A549 (cell line): ENCODE measurements at places on chromosomes 3 and 15. TPM values are rescaled to one million over a fixed set of nuclear protein-coding genes. Genes with fewer than 3 reads are reported as not detected.

SHISA5 gene
- 86.8 to 90.1 TPM (median 87.5 TPM) in 3 replicates for polyA plus RNA-seq

STRIT1 gene
- polyA plus RNA-seq: not detected in 3 replicates

THRB gene
- polyA plus RNA-seq: 2.2 to 2.3 TPM (median 2.3 TPM) in 3 replicates

TTLL13 gene
- 0.17 to 0.29 TPM (median 0.24 TPM) in 3 replicates for polyA plus RNA-seq

CNTN3 gene
- polyA plus RNA-seq: not detected in 3 replicates

CCR4 gene
- polyA plus RNA-seq: not detected in 3 replicates

ACAN gene
- polyA plus RNA-seq: 0.01 to 0.05 TPM in 2 of 3 replicates, not detected in the other

ARPP21 gene
- not detected in 3 replicates for polyA plus RNA-seq

CLSTN2 gene
- 0.03 to 0.05 TPM (median 0.04 TPM) in 3 replicates for polyA plus RNA-seq

XCR1 gene
- not detected in 3 replicates for polyA plus RNA-seq

SKIL gene
- polyA plus RNA-seq: 39.6 to 43.8 TPM (median 40.3 TPM) in 3 replicates

NTRK3 gene
- polyA plus RNA-seq: 50.3 to 60.8 TPM (median 55.0 TPM) in 3 replicates

STX19 gene
- polyA plus RNA-seq: not detected in 3 replicates

CCDC9B gene
- polyA plus RNA-seq: 23.4 to 28.7 TPM (median 27.4 TPM) in 3 replicates

DNA sequence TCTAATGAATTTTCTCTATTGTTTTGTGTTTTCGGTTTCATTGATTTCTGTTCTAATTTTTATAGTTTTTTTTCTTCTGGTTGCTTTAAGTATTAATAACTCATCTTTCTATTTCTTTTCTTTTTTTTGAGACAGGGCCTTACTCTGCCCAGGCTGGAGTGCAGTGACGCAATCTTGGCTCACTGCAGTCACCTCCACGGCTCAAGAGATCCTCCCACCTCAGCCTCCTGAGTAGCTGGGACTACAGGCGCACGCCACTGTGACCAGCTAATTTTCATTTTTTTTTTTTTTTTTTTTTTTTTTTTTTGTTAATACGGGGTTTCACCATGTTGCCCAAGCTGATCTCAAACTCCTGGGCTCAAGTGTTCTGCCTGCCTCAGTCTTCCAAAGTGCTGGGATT lies 14.5 kb downstream of the KBTBD8 start:
- DNase-seq: no peak

DNA sequence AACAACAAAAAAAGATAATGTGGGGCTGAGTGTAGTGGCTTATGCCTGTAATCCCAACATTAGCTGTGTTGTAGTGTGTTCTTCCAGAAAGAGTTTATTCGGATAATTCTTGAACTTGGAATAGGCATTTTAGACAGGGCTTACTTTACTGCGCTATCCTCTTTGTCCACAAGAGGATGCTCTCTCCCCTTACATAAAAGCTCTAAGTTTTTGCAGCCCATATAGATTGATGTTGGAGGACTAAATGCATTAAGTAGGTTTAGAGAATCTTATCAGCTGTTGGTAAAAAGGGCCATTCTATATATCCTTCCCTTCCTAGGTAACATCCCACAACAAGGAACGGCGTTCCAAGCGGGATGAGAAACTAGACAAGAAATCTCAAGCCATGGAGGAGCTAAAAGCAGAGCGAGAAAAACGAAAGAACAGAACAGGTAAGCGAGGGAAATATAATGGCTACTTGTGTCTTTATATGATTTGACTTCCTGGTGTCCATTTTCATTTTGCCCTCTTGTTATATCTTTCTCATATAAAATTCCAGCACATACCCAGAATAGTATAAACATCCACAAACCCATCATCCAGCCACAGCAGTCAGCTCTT lies 27.8 kb upstream of the ITPKA start:
- peak; percentile 56 for DNase-seq

- peak; percentile 45 for DNase-seq
Observed at GRCh38 chr15:70098461-70099166, 897 bp upstream of the TLE3 start.

GRCh38 chr3:11643201-11643603 lies 513 bp downstream of the VGLL4 start:
- DNase-seq: peak; percentile 63

DNA sequence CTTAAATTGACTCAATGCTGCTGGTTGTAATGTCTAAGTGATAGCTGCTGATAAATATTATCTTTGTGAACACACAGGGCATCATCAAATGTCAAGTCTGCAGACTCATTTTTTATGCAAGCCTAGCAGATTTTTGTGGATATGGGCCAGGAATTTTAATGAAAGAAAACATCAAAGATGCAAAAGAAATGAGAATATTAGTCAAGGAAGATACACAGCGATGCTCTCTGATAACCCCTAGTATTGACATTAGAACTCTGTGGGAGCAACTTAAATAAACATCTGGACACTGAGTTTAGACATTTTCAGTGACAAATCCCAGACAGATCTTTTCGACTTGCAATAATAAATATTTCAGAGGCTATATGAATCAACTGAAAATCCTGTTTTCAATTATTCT lies 28.3 kb downstream of the POLR2M start:
- no peak for DNase-seq

DNA sequence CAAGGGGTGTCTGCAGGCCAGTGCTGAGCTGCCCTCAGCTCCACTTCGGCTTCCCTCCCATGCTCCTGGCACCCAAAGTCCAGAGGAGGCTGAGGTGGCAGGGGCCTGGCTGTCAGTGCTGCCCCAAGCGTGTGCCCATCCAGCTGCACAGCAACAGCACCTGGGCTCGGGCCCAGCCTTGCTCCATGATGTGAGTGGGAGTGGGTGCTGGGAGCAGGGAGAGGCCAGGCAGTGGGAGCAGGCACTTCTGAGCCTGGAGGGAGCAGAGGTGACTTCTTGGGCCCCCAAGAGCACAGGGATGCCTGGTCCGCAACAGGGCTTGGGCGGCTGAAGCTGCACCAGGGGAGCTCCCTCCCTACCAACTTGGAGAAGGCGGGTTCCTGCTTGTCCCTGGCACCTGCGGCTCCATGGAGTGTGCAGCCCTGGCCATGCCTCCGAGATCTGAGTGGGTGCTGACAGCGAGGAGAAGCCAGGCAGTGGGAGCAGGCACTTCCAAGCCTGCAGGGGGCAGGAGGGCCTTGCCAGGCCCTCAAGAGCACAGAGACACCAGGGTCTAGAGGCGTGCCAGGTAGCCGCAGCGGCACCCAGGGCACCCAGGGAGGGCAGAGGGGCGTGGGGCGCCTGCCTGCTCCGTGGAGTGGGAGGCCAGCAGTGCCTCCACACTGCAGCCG lies 366.7 kb upstream of the SGO1 start:
- DNase-seq: no peak

- no peak for DNase-seq
Observed at GRCh38 chr3:29619676-29620075, 338.8 kb downstream of the RBMS3 start.

DNA sequence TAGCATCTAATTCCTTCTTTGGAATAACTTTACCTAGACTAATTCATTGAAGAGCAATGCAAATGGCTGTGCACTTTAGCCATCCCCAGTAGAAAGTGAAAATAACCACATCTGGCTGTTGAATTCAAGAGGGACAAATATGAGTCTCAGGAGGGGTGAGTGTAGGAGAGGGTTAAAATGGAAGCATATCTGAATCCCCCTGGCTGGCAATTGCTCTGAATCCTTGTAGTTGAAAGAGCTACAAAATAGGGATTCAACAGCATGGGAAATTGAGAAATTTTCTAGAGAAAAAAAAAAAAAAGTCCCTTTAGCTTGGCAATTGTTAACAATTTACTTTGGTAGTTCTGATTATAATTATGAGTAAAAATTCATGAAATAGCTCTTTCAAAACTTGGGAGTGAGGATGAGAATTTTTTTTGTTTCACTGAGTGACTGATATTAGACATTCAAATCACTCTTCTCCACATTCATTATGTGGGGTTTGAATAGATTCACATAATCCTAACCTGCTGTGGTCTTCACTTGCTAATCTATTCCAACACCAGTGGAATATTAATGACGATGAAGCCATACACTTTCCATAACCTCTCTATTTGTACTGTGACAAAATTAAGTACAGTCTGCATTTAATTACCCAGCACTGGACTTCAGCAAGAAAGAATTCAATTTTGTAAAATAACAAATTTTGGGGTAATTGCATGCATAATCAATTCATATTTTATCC lies 569.0 kb upstream of the MCTP2 start:
- DNase-seq: no peak

GRCh38 chr15:49538520-49538919 lies 82.1 kb downstream of the FAM227B start:
- no peak for DNase-seq

GRCh38 chr15:70480196-70480856 lies 283.0 kb downstream of the UACA start:
- DNase-seq: no peak

GRCh38 chr3:157527131-157527881 lies 24.1 kb upstream of the VEPH1 start:
- DNase-seq: no peak

- DNase-seq: no peak
Observed at GRCh38 chr15:92149029-92149428, 244.7 kb upstream of the ST8SIA2 start.

GRCh38 chr15:47741082-47741481 lies 23.8 kb downstream of the SEMA6D start:
- DNase-seq: no peak

GRCh38 chr3:132804498-132804897 lies 82.3 kb upstream of the NPHP3 start:
- no peak for DNase-seq

- no peak for DNase-seq
Observed at GRCh38 chr3:182342252-182342651, 451.1 kb upstream of the ATP11B start.

GRCh38 chr3:129161860-129162271 lies 1.0 kb upstream of the ISY1 start:
- no peak for DNase-seq

DNA sequence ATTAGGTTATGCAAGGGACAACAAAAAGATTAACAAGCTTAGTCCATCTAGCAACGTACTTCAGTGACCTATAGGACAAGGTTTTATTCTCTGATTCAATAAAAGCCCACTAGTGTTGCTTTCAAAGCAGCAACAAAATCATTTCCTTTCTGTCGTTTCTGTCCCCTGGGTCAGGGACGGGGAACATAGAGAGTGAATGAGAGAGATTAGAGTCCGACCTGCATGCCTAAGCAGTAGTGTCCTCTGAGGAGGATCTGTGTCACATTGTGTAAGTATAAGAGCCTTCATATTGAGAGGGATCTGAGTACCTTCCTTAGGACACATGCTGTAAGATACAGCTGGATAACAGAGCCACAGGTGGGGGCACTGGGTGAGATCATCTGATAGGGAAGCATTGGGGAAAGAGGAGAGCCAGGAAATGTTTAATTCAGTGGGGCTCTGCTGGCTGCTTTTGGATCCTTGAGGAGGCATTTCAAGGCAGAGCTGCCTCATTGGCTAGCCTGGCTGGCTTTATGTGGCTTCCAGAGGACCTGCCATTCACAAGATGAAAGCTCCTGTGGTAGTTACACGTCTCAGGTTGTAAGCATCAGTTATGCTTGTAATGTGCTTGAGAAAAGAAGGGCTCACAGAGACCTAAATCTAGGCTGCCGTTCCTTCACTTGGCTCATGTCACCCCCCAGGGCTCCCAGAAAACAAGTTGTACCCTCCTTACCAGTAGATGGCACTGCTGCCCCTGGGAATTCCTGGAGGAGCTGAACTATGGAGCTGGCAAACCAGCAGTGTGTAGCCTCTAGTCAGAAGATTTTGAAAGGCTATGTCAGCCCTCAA lies 2.7 kb downstream of the TMEM108 start:
- DNase-seq: peak; percentile 67

DNA sequence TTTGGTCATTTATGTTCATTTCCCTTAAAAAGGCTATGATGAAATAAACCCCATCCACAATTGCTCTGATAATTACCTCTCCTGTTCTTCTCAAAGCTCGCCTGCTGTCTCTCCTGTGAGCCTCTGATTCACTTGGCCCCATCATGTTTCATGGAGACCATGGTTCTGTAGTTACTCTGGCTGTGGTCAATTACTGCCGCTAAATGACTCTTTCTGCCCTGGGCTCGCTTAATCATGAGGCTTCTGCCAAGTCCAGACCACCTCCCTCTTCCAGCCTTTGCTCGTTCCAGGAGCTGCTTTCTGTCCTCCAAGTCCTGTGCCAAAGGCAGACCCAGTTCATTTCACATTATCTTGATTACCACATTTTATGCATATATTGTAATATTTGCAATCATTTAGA lies 91.9 kb downstream of the THSD4 start:
- no peak for DNase-seq

DNA sequence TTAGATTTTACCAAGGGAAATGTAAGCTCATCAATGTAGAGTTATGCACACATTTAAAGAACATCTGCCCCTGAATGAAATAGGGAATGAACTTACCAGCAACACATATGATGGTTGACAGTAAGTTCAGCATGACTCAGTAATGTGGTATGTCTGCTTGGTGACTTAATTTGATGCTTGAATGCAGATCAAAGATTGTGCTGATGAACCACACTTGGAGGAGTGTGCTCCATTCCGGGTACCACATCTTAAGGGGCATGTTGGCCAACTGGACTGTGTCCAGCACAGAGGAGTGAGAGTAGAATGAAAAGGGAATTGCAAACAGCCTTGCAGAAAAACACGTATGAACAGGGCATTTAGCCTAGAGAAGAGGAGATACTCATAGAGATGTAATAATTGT lies 171.0 kb upstream of the RARB start:
- DNase-seq: no peak

DNA sequence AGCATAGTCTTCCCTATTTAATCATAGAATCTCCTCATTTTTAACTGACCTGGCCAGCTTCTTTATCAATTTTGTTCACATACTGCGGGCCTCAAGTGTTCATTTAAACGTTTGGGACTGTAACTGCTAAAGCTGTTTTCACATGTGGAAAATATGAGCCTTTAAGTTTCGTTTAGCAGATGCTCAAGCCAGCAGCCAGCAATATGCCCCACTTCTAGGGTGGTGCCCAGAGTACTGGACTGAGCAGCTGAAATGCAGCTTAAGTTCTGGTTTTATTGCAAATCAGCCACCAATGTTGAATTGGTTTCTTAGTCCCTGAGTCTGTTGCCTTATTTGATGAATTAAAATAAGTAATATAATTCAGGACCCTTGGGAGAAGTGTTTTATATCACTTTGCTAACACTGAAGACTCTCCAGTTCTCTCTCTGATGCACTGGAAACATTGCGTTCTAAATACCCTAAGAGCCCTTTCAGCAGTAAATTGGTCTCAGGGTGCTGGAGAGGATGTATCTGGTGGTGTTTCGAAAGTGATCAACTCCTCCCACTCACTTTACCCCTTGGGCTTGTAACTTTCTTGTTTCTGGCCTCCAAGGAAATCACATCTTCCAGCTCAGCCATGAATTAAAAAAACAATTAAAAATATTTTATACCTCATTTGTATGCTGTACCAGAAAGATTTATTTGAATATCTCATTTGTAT lies 61.7 kb downstream of the B3GALNT1 start:
- DNase-seq: no peak

DNA sequence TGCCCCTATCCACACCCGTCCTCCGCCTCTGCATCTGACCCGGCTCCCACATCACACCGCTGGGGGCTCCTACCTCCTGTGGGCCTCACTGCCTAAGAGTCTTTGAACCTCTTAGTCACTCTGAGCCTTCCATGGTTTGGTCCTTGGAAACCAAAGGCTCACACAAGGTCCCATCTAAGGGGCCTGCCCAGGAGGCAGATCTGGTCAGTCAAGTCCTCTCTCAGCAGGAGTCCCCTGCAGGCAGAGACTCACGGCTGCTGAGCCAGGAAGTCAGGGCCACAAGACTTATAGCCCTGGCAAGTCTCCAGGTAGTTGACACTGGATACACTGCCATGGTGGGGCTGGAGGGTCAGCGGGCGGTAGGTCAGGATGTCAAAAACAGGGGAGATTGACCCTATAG lies 31.2 kb upstream of the ALDH1L1 start:
- no peak for DNase-seq

- DNase-seq: no peak
Observed at GRCh38 chr3:42102571-42102970, 11.4 kb downstream of the TRAK1 start.

GRCh38 chr3:7667774-7668173 lies 806.9 kb downstream of the GRM7 start:
- no peak for DNase-seq
